Sigmoid colon (tissue), 7 donors: ENCODE measurements at places on chromosomes 16 and 17. TPM values are rescaled to one million over a fixed set of nuclear protein-coding genes. Genes with fewer than 3 reads are reported as not detected.

The GRIN2A gene
- polyA plus RNA-seq, result under 0.01 TPM

DNA sequence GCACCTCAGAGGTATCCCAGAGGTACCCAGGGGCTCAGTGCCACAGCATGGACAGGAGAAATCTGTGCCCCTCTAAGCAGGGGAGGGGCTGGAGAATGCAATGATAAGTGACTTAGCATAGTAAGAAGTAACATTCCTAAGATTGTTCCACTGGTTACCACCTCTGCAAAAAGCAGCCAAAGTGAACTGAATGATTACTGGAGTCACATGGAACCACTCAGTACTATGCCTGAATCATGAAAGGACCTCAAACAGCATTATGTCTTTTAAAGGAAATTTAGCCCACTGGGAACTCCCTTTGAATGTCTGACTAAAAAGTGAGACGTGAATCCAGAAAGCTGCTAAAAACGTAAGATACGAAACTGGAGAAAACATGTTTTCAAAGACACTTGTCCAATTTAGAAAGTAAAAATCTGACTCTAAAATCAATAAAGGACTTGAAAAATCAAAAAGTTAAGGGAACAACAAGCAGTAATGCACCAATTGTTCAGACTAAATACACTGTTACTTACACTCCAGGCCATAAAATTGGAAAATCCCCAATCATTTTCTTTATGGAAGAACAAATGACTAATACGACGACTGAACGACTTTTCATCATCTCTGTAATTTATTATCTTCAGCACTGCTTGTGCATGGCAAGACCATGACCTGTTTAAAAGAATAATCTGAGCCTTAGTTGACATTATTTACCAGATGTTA, 38.6 kb downstream of the LITAFD start:
- no peak for DNase-seq

- DNase-seq, result peak; percentile 71
These were observed 2.8 kb downstream of the ADGRG1 start for GRCh38 chr16:57630931-57631845.

DNA sequence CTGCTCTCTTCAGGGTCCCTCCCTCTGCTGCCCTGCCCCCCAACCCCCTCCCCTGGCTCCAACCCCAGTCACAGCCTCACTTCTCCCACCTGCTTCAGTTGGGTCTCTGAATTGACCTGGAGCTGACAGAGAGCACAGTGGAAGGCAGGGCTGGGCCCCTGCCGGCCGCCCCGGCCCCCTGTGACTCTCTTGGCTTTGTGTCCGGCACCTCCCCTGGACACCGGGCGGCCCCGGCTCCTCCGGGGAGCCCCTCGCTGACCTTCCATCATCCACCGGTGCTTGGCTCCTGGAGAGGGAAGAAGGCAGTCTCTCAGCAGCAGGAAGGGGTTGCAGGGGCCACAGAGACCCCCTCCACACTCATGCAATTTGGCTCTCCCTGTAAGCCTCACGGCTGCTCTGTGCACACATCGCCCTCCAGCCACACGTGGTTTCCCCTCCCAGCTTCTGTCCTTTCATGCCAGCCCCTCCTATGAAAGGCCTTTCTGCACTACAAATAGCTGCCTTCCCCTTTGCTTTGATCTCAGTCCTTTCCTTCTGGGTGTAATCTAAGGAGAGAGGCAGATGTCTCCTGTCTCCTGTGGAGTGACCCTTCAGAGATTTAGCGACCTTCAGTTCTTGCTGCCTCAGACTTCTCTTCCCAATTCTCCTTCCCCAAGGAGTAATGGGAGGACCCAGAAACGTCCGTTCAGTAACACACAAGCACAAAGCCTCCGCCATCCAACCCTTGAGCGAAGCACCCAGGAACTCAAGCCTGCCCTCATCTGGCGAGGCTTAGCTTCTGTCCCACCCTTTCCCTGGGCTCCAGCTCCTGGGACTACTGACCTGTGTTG, 8.3 kb downstream of the NKIRAS2 start:
- DNase-seq, result no peak

- no peak for DNase-seq
These were observed 103.8 kb downstream of the RAB11FIP4 start for GRCh38 chr17:31495022-31495885.

DNA sequence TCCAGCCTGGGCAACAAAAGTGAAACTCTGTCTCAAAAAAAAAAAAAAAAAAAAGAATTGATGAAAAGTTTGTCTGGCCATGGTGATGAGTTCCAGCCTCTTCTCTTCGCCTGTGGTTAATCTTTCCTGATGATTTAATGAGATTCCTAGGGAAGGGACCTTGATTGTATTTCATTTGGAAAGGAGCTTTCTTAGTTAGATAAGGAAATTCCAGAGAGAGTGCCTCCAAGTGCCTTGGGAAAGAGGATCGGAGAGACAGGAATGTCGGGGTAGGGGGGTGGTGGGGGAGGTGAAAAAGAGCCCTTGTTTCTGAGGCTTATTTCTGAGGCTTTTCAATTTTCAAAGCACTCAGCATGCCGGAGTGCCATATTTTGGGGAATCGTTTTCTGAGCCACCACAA, 93.2 kb upstream of the SIAH1 start:
- DNase-seq, result no peak

GRCh38 chr16:69443927-69444631, 19.7 kb downstream of the CYB5B start:
- peak; percentile 84 for DNase-seq
